ENCODE measurements at places on chromosomes 5 and 9. TPM values are rescaled to one million over a fixed set of nuclear protein-coding genes. Genes with fewer than 3 reads are reported as not detected.

DNA sequence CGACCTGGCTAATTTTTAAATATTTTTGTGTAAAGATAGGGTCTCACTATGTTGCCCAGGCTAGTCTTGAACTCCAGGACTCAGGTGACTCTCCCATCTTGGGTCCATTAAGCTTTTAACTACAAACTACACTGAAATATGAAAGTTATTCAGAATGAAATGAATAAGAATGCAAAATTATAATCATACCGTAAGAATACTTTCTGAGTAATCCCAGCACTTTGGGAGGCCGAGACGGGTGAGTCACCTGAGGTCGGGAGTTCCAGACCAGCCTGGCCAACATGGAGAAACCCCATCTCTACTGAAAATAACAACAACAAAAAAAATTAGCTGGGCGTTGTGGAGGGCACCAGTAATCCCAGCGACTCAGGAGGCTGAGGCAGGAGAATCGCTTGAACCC lies 1.1 kb upstream of the ORM1 start:
- H3K4me1 ChIP-seq = peaks cover 7% of the 10 kb centered on the region
- H3K27ac ChIP-seq = no peak overlapping the region
- peak; percentile 20 for DNase-seq
- no peaks in the 10 kb centered on the region for H3K36me3 ChIP-seq
- no peak overlapping the region for H3K4me3 ChIP-seq

DNA sequence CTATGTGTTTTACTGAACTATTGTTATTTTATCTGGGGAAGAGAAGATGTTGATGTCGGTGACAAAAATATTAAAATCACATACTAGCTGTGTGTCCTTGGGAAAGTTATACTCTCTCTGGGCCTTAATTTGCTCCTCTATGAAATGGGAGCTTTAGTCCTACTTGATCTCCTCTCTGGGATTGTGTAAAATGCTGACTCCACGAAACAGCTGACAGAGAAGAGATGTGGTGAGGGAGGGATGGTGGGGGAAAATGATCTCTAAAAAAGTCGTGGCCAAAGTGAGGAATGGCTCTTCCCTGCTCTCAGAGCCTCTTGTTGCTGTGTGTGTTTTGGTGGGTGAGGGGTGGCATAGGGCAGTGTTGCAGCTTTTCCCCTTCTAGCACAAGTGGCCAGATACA lies 173.7 kb downstream of the MELK start:
- no peaks in the 10 kb centered on the region for H3K4me1 ChIP-seq
- peaks cover 50% of the 10 kb centered on the region for H3K27me3 ChIP-seq
- DNase-seq = no peak

- H3K36me3 ChIP-seq = peaks cover 53% of the 10 kb centered on the region
- no peak overlapping the region for H3K4me3 ChIP-seq
- no peak for DNase-seq
These were observed 35.1 kb downstream of the MTAP start for GRCh38 chr9:21837501-21837900.

- H3K27ac ChIP-seq = no peak overlapping the region
- H3K4me3 ChIP-seq = no peak overlapping the region
- H3K4me1 ChIP-seq = no peaks in the 10 kb centered on the region
- no peaks in the 10 kb centered on the region for H3K27me3 ChIP-seq
- H3K36me3 ChIP-seq = peaks cover 2% of the 10 kb centered on the region
- DNase-seq = no peak
These were observed 28.7 kb downstream of the DIAPH1 start for GRCh38 chr5:141590127-141590526.

DNA sequence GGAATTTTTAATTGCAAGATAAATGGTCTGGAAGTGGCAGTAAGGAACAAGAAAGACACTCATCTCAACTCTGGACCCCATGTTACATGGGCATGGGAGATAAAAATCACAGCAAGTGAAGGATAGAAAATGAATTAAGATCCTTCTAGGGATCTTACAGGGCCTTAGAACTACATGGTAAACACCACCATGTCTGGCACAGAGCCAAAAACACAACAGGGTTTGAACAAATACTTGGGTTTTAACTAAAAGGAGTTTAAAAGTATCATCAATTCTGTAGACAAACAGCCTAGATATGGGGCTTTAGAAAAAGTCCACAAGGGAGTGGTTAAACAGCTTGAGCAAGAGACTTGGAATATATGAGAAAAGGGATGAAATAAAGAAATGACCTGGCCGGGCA lies 366.4 kb downstream of the ARL15 start:
- H3K4me3 ChIP-seq = no peak overlapping the region
- H3K36me3 ChIP-seq = peaks cover 9% of the 10 kb centered on the region
- no peak overlapping the region for H3K27ac ChIP-seq
- no peaks in the 10 kb centered on the region for H3K4me1 ChIP-seq
- no peak for DNase-seq

- no peak overlapping the region for H3K27ac ChIP-seq
- no peak overlapping the region for H3K4me3 ChIP-seq
- DNase-seq = no peak
- no peaks in the 10 kb centered on the region for H3K27me3 ChIP-seq
- H3K4me1 ChIP-seq = no peaks in the 10 kb centered on the region
These were observed 419.7 kb downstream of the CHSY3 start for GRCh38 chr5:130323804-130324454.

- H3K4me1 ChIP-seq = peaks cover 57% of the 10 kb centered on the region
- no peak for DNase-seq
- no peaks in the 10 kb centered on the region for H3K27me3 ChIP-seq
- no peaks in the 10 kb centered on the region for H3K36me3 ChIP-seq
These were observed 31.2 kb downstream of the CNOT6 start for GRCh38 chr5:180525399-180525798.

DNA sequence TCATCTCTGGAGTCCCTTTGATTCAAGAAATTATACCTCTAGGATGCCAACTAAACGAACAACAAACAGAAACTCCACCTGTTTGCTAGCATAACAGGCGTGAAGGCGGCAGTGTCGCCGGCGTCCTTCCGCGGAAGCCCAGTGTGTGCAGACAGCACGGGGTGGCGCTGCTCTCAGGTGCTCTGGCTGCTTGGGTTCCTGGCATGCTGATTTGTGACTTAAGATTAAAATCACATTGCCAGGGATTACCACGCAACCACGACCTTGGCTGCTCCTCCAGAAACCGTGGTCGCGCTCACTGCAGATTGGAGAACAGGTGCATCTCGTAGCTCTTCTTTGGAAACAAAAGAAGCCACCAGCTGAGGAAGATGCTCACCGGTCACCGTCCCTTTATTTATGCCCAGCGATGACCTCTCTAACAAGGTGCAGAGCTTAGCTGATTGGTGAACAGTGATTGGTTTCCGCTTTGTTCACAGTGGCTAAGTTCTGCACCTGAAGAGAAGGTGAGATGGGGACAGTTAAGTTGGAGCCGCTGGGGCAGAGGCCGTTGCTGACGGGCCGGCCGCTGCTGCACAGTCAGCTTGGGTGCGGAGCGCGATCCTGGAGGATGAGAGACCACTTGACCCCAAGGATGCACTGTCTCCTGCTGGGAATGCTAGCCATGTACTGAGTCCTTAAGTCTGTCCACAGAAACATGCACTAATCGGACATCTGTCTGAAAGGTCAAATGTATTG lies 232.3 kb downstream of the FANCC start:
- no peak overlapping the region for H3K4me3 ChIP-seq
- H3K36me3 ChIP-seq = peaks cover 59% of the 10 kb centered on the region
- no peaks in the 10 kb centered on the region for H3K27me3 ChIP-seq
- no peak overlapping the region for H3K27ac ChIP-seq
- no peak for DNase-seq
- peaks cover 48% of the 10 kb centered on the region for H3K4me1 ChIP-seq

DNA sequence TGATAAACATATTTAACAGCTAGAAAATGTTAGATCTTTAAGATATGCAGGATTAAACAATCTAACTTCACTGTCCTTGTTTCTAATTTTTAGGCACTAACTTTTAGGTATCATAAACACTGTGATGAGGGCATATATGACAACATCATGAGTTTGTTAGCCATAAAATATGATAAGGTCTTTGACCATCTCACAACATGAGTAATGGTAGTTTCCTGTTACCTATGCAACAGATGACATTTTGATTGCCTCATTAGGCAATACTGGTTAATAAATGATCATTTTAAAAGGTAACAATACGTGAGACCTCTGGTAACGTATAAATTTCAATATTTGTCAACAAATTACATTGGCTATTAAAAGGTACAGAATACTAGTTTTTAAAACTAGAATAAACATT lies 613.5 kb downstream of the PDE4D start:
- no peaks in the 10 kb centered on the region for H3K27me3 ChIP-seq
- H3K4me3 ChIP-seq = no peak overlapping the region
- no peaks in the 10 kb centered on the region for H3K36me3 ChIP-seq
- H3K27ac ChIP-seq = no peak overlapping the region
- H3K4me1 ChIP-seq = peaks cover 38% of the 10 kb centered on the region

GRCh38 chr5:65478336-65478735 lies 3.4 kb downstream of the ADAMTS6 start:
- no peak overlapping the region for H3K4me3 ChIP-seq
- H3K27me3 ChIP-seq = no peaks in the 10 kb centered on the region
- H3K36me3 ChIP-seq = no peaks in the 10 kb centered on the region
- no peak overlapping the region for H3K27ac ChIP-seq
- no peak for DNase-seq

TMEM215 gene
- not detected for total RNA-seq

EMB gene
- 11.5 TPM for total RNA-seq

GRXCR2 gene
- not detected for total RNA-seq

CCDC183 gene
- 1.4 TPM for total RNA-seq

FBP1 gene
- total RNA-seq = not detected

IL9 gene
- not detected for total RNA-seq

Data from chondrocyte (in vitro differentiated cells).